ENCODE measurements at places on chromosomes 16 and 17.

GRCh38 chr17:62882284-62882683 lies 74.2 kb upstream of the MARCHF10 start:
- DNase-seq, result no peak

GRCh38 chr17:52160136-52160567 lies 1.6 kb upstream of the CA10 start:
- DNase-seq, result no peak

DNA sequence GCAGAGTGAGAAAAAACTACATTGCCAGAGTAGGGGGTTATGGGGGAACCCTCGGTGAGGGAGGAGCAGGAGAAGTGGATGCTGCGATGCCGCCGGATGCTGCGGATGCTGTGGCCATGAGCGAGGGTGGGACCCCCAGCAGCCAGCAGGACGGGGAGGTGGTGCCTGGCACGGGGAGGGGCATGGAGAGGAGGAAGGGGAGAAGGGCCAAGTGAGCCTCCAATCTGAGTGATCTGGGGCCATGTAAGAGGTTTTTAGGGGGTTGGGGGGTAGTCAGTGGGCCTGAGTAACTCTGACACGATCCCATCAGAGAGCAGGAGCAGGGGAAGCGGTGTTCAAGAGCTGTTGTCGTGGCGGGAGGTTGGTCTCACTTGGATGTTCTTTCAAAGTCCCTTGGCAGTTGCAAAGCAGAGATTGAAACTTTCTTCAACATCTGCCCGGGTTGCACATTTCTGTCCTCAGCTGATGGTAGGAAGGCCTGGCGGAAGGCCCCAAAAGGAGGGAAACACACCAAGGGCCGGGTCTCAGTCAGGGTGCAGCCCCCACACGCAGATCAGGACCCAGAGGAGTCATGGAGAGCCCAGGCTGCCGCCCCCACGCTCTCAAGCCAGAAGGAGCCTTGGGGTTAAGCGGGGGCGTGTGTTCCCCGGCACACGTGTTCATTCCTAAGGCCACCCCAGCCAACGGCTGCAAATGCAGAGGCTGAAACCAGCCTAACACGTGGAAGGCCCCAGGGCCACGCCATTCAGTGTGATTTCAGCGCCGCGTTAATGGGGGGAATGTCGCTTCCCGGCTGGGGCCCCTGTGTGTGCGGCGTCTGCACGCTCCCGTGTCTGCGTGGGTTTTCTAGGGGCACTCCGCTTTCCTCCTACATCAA lies 81.7 kb downstream of the ZDHHC7 start:
- DNase-seq, result no peak

GRCh38 chr17:382644-383533 lies 30.3 kb upstream of the RPH3AL start:
- DNase-seq, result no peak

DNA sequence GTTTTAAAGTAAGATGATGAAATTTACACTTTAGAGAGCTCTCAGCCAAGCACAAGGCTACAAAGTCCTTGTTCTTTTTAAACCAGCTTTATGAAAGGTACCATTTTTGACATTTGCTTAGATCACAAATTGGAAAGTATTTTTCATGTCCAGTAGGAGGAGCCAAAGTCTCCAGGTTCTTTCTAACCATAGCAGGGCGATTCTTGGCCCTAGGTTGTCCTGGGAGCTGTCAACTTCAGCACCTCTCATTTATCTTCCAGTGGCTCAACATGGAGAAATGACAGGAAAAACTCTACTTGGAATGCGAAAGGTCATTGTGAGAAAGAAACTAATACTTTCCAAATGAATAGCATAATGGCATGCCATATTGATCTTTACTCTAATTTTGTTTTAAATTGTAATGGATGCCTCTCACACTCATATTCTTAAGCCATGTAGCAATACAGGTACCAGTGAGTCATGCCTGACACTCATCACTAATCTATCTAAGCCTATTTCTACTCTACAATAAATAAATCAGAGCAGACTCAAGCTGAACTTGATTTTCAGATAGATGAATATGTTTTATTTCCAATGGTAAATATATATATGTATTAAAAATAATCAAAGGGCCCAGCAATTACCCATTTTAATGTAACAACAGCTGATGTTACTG lies 919.1 kb upstream of the EEF2KMT start:
- DNase-seq, result no peak

GRCh38 chr17:82836823-82837357 lies 2.9 kb downstream of the ZNF750 start:
- DNase-seq, result no peak

GRCh38 chr16:76386784-76387183 lies 109.6 kb downstream of the CNTNAP4 start:
- DNase-seq, result no peak

DNA sequence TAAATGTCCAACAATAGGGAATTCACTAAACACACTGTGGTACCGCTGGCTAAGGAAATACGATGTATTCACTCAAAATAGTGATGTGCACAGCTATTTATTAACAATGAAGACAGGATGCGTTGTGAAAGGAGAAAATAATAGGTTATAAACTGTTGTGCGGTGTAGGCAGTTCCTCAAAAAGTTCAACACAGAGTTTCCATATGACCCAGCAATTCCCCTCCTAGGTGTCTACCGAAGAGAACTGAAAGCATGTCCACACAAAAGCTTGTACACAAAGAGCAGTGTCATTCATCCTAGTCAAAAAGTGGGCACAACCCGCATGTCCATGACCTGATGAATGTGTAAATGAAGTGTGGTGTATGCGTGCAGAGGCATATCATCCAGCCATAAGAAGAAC lies 1.2 kb upstream of the CES1 start:
- no peak for DNase-seq

DNA sequence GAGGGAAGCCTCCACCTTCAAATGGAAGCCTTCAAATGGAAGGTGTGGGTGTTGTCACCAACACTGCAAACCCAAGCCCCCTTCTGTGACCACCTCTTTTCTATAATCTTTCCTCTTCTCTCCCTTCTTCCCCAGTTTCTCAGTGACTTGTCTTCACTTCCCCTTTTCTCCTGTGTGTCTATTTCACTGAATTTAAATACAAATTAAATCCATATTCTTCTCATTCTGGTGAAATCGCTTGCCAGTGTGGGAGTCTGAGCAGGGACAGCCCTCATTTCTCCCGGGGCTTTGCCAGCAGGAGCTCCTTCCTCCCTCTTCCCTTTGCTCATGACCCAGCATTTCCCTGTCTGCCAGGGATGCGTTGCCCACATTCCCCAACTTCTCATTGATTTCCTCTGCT lies 6.4 kb upstream of the ITGAX start:
- no peak for DNase-seq

Data from activated T-cell treated with anti-CD3 and anti-CD28 coated beads, Interleukin-2, amount 50 U/mL, for 1 hour (primary cell).